ENCODE measurements at places on chromosomes 2 and 18. TPM values are rescaled to one million over a fixed set of nuclear protein-coding genes. Genes with fewer than 3 reads are reported as not detected.

Gene ARHGAP28
- not detected for total RNA-seq

Gene TMEM37
- total RNA-seq: not detected

GRCh38 chr2:39537150-39537549, 100.1 kb upstream of the MAP4K3 start:
- H3K36me3 ChIP-seq: no peaks in the 10 kb centered on the region
- H3K4me3 ChIP-seq: no peak overlapping the region
- H3K27me3 ChIP-seq: no peaks in the 10 kb centered on the region
- no peak overlapping the region for H3K27ac ChIP-seq
- no peak for DNase-seq

- no peaks in the 10 kb centered on the region for H3K36me3 ChIP-seq
- DNase-seq: no peak
- H3K27ac ChIP-seq: no peak overlapping the region
- H3K4me1 ChIP-seq: no peaks in the 10 kb centered on the region
Observed at GRCh38 chr18:35736696-35737095, 155.2 kb downstream of the GALNT1 start.

All from B cell (primary cell).